Cortex of kidney (tissue), 1 donor: ENCODE measurements at places on chromosomes 2 and 18.

GRCh38 chr2:85902496-85902895 lies 13.7 kb upstream of the ST3GAL5 start:
- no peak for DNase-seq

- no peak for DNase-seq
Observed at GRCh38 chr2:200746301-200746700, 65.4 kb upstream of the BZW1 start.

DNA sequence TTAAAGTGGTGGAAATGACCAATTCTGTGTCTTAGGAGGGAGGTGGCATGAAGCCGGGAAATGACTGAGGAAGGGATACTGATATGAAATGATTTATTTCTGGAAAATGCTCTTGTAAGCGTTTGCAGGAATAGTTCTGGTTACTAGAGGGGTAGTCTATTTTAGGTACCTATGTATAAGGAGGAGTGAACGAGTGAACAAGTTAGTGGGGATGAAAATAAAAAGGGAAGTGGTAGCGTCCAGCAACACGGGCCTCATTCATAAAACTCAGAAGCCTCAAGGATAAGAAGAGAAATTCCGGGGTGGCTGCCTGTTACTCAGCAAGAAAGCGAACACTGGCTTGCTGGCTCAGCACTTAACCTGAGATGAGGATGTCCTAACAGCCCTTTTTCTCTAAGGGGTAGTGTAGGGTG lies 303.3 kb downstream of the NCKAP5 start:
- no peak for DNase-seq

- DNase-seq, result no peak
Observed at GRCh38 chr2:74001781-74002504, 17.2 kb downstream of the TET3 start.
